ENCODE measurements at places on chromosomes 5 and 9.
A peak's percentile ranks its signal among the peaks of the same experiment; 100 is the strongest.

- no peak for DNase-seq
Measured at GRCh38 chr5:96957254-96958049, 21.6 kb downstream of the LNPEP start.

DNA sequence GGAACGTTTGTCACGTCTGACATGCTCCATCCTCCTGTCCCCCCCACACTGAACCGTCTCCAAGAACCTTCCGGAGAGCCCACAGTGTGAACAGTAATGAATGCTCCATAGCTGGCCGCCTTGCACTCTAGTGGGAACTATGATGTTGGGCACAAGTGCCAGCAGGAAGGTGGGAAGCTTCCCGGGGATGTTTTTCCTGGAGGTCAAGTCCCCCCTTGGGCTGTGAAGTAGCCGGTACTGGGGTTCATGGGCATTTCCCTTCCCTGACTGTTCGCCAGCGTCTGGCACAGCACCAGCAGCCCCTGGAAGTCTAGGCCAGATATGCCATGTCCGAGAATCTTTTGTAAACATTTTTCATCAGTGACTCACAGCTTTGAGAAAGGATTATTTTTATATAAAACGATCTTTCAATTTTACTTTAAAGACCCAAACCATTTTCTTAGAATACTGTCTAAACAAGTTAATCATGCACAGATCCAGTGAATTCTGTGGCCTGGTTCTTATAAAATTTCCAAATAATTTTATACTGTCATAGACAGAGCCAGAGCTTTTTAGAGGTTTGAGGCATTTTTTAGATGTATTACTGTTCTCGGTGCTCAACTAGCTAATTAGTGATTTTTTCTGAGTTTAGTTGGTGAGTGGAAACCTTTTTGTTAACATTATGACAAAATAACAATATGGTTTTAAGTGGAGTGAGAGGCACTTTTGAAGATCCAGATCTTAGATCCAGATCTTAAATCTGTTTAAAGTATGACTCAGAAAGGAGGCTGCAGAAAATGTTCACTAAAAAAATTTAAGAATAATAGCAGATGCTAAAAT, 11.6 kb downstream of the ABL1 start:
- DNase-seq = peak; percentile 32

- no peak for DNase-seq
Measured at GRCh38 chr9:136903041-136903554, 16.8 kb downstream of the TRAF2 start.

DNA sequence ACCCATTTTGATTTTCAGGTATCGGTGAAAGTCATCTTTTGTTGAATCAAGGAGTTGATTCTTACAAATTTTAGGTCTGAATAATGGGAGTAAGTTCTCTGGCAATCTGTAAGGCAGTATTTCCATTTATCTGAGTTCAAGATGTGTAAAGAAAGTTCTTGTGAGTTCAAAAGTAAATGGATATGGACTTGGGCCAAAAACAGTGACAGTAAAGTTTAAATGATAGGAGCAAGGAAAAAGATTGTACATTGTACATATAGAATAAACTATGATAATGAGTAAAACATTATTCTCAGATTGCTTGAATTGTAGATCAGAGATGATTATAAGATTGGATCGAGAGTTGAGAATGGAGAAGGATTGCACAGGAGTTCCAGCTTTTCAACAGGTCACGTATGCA, 329.3 kb downstream of the PJA2 start:
- DNase-seq = no peak

- DNase-seq = no peak
Measured at GRCh38 chr5:76717222-76718083, 1.5 kb downstream of the F2R start.
